Lung (tissue), 17 donors: ENCODE measurements at places on chromosomes 7 and 10.

DNA sequence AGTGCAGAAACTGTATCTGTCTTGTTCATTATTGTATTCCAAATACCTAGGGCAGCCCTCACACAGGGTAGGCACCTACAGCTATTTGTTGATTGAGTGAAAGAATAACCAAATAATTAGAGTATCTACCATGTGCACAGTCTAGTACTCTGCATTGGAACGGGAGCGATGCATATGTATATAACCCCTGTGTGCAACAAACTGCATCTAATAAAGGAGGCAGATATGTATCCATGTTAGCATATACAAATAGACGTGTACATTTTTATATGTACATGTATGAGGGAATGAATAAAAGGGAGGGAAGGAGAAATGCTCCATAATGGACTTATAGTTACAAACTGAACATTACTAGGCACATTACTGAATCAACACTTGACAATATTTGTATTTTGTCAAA is 191.3 kb upstream of the PTPRZ1 start:
- DNase-seq = no peak

GRCh38 chr10:68625316-68625921 is 65.3 kb downstream of the TET1 start:
- DNase-seq = no peak

DNA sequence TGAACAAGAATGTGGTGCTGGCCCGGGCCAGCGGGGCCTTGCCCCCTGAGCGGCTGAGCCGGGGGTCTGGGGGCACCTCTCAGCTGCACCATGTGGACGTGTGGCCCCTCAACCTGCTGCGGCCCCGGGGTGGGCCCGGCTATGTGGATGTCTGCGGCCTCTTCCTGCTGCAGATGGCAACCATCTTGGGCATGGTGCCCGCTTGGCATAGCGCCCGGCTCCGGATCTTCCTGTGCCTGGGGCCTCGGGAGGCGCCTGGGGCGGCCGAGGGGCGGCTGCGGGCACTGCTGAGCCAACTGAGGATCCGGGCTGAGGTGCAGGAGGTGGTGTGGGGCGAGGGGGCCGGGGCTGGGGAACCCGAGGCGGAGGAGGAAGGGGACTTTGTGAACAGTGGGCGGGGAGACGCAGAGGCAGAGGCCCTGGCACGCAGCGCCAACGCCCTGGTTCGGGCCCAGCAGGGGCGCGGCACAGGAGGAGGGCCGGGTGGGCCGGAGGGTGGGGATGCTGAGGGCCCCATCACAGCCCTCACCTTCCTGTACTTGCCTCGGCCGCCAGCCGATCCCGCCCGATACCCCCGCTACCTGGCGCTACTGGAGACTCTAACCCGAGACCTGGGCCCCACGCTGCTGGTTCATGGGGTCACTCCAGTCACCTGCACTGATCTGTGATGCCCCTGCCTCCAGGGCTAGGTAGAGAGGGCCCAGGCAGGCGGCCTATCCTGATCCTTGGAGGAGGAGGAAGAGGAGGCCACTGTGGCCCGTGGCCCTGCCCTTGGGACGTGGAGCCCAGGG is 1.1 kb upstream of the TRIP6 start:
- DNase-seq = no peak

- no peak for DNase-seq
These were observed 251.4 kb upstream of the KLF14 start for GRCh38 chr7:130985361-130985760.

- DNase-seq = no peak
These were observed 359.5 kb upstream of the NPSR1 start for GRCh38 chr7:34298492-34299013.

- DNase-seq = no peak
These were observed 5.3 kb upstream of the ACTR3B start for GRCh38 chr7:152754075-152754730.
